ENCODE measurements at places on chromosomes 1 and 21. TPM values are rescaled to one million over a fixed set of nuclear protein-coding genes. Genes with fewer than 3 reads are reported as not detected.

Gene KRTAP27-1
- not detected for total RNA-seq

Gene PTGS2
- total RNA-seq = 5.4 TPM

Gene E2F2
- total RNA-seq = 2.1 TPM

Gene DTL
- 0.71 TPM for total RNA-seq

Gene CDA
- total RNA-seq = 4.3 TPM

Gene ITLN2
- not detected for total RNA-seq

Gene TRPM2
- total RNA-seq = 9.9 TPM

Gene FAM151A
- total RNA-seq = not detected

Gene SPRR2F
- not detected for total RNA-seq

Gene CSMD2
- total RNA-seq = 1.5 TPM

Gene OPTC
- total RNA-seq = not detected

Gene RBP7
- total RNA-seq = 15.2 TPM

Gene RHCE
- total RNA-seq = 1.1 TPM

Gene LCE1F
- total RNA-seq = not detected

Gene GBP6
- total RNA-seq = not detected

Gene TNFRSF8
- 5.2 TPM for total RNA-seq

Gene TMEM240
- total RNA-seq = 7.1 TPM

Gene ANGPTL1
- total RNA-seq = 4.1 TPM

Gene HTR1D
- total RNA-seq = 2.1 TPM

Gene TRIM46
- 4.8 TPM for total RNA-seq

Gene TSPEAR
- total RNA-seq = not detected

DNA sequence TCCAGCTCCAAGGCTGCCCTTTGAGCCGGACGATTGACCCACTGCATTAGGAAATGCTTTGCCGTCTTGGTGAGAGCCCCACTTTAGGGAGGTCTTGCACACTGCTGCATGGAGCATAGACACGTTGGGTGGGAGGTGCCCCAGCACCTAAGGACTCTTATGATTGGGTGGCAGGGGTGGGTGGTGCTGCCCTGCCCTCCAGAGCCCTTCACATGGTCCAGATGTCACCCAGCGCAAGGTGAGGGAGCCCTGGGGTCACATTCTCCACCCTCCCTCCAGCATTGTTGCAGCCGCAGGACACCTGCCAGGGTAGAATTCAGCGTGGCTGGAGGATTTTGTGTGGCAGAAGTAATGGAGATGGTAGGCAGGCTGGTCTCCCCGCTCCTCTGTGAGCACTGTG lies 137.4 kb upstream of the COL6A1 start:
- peak; percentile 36 for DNase-seq

- no peak for DNase-seq
Observed at GRCh38 chr21:17089091-17089491, 423.8 kb upstream of the CXADR start.

DNA sequence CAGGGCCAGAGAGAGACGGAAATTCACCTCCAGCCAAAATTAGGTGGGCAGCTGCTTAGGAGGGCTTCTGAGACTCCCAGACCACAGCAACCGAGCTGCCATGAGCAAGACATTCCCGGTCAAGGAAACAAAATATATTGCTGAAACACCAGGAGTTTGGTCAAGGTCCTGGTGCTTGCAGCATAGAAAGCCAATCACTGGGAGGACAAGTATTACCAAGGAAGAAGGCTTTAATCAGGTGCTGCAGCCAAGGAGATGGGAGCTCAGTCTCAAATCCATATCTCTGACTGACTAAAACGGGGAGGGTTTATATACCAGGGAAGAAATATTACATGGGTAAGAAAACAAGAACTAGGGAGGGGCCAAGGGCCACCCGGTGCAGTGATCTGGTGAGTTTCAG lies 18.8 kb upstream of the TMEM125 start:
- peak; percentile 28 for DNase-seq

DNA sequence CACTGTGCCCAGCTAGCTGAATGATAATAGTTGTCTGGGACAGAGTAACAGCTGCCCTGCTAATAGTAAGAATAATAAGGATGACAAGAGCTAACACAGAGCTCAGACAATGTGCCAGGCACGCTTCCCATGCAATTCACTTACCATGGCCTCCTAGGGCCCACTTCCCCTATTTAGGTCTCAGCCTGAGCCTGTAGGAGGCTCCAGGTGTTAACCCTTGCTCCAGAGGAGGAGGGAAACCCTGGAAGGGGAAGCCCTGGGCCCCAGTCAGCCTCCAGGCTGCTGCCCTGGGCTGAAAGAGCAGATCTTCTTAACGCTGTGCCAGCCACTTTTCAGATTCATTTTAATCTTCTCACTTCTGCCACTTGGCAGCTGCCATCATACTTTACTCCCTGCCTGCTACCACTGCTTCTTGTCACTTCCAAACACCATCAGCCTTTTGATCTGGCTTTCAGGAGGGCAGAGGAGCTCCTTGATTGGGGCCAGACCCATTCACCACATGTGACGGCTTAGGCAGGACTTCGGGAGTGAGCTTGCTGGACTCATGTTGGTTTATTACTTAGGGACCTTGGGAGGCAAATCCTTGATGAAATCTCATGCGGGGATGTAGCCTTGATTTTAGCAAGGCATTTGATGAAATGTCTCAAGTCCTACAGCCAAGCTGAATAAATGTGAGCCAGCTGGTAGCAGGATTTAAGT lies 66.7 kb upstream of the PARP1 start:
- DNase-seq = no peak

- DNase-seq = no peak
Observed at GRCh38 chr1:113530021-113530420, 139.7 kb downstream of the MAGI3 start.

- DNase-seq = no peak
Observed at GRCh38 chr21:34690793-34691175, 22.0 kb downstream of the CLIC6 start.

DNA sequence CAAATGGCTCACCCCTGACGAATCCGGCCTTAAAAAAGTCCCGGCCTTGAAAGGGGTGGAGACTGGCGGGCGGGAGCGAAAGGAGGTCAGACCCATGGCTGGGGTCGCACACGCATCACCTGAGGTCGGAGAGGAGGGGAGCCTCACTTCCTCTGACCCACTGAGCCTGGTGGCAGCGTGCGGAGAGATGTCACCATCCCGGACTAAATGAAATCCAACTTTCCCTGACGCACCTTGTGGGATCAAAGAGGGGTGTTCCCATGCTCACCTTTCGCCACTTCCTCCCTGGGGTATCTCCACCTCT lies 709 bp upstream of the SLC41A1 start:
- no peak for DNase-seq

DNA sequence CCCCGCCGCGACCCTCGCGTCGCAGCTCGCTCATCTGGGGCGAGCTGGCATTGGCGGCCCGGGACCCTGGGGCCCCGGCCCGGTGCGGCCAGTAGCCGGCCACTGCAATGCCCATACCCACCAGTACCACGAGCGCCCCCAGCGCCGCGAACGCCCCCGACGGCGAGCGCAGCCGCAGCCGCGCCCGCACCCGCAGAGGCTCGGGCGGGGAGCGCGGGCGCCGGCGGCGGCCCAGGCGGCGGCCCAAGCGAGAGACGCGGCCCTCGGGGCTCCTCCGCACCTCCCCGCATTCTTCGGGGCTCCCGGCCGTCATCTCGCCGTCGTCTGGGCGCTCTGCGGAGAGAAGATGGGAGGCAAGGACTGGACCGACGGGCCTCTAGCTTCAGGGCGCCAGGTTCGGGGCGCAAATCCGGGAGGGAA lies 2.2 kb downstream of the TMEM200B start:
- no peak for DNase-seq

GRCh38 chr21:37711836-37712568 lies 204.3 kb downstream of the KCNJ6 start:
- DNase-seq = peak; percentile 69

GRCh38 chr1:66355756-66356155 lies 178.2 kb upstream of the SGIP1 start:
- DNase-seq = no peak

- DNase-seq = peak; percentile 92
Observed at GRCh38 chr1:10210841-10211804, 753 bp downstream of the KIF1B start.

GRCh38 chr1:24364975-24365678 lies 46.0 kb downstream of the GRHL3 start:
- DNase-seq = no peak

- DNase-seq = no peak
Observed at GRCh38 chr1:32521165-32521564, 18.1 kb upstream of the ZBTB8A start.

GRCh38 chr1:189616893-189617292 lies 860.8 kb downstream of the BRINP3 start:
- DNase-seq = no peak

DNA sequence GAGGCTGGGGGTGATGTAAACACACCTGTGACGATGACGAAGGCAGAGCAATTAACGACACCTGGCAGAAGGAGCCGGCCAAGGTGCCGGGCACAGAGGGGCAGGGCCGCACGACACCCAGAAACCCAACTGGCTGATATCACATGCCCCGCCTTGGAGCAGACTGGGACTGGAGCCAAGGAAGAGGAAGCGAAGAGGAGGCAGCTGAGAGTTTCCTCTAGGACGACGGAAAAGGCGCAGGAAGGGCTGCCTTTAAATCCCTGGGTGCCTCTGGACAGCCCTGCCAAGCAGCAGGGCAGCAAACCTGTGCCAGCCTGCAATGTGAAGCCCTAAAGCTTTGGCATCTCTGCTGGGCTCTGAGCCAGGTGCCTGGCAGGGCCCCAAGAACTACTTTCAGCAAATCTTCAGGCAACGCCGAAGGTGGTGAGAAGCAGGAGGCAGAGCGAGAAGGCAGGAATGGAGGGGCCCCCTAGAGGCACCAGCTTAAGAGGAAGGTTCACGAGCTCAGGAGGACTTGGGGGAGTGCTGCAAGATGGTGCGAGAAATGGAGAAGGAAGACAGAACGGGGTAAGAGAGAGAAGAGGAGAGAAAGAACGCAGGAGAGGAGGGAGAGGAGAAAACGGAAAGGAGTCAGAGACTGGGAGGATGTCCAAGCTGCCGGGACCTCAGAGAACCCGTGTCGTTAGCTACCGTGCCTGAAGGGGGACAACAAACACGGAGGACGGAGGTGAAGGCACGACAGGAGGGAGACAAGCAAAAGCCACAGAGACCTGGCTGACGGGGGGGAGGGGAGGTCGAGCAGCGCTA lies 25.3 kb upstream of the PEF1 start:
- peak; percentile 86 for DNase-seq

DNA sequence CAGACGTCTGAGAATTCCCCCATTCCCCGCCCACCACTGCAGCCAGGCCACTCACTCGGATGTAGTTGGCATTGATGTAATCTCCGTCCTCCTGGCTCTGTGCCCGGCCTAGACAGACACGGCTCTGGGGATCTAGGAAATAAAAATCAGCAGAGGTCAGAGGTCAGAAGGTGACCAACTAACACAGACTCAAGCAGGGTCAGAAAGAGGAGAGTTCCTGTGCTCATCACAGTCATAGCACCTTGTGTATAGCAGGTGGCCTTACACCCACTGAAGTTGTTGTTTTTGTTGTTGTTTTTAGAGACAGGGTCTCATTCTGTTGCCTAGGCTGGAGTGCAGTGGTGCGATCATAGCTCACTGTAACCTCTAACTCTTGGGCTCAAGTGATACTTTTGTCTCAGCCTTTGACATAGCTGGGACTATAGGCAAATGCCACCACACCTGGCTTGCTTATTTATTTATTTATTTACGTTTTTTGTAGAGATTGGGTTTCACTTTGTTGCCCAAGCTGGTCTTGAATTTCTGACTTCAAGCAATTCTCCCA lies 4.9 kb downstream of the PTPN7 start:
- no peak for DNase-seq

GRCh38 chr1:39908534-39908933 lies 6.8 kb upstream of the MYCL start:
- DNase-seq = no peak

DNA sequence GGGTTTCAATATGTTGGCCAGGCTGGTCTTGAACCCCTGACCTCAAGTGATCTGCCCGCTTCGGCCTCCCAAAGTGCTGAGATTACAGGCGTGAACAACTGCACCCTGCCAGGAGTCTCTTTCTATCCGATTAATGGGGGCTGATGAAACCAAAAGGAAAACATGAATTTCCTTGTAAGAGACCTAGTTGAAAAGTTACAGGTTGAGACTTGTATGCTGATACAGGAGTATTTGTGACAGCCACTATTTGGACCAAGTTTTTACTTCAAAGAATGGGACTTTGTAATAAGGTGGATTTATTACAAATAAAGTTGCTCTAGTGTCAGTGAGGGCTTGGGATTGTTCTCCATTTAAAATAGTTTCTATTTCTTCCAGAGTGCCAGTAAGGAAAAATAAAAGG lies 43.6 kb upstream of the TMEM61 start:
- no peak for DNase-seq

DNA sequence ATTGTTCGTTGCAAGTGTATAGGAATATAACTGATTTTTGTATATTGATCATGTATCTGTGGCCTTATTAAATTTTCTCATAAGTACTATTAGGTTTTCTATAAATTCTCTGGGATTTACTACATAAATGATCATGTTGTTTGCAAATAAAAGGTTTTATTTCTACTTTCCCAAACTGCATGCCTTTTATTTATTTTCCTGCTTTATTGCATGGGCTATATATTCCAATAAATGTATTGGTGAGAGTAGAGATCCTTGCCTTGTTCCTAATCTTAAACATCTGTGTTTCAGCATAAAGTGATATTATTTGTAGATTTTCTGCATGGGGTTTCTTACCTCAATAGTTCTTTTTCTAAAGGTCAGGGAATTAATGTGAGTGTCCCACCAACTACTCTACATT lies 107.0 kb upstream of the CD55 start:
- DNase-seq = no peak

GRCh38 chr1:153699768-153700167 lies 21.3 kb downstream of the NPR1 start:
- no peak for DNase-seq

GRCh38 chr1:93042187-93043056 lies 36.7 kb upstream of the MTF2 start:
- DNase-seq = no peak

DNA sequence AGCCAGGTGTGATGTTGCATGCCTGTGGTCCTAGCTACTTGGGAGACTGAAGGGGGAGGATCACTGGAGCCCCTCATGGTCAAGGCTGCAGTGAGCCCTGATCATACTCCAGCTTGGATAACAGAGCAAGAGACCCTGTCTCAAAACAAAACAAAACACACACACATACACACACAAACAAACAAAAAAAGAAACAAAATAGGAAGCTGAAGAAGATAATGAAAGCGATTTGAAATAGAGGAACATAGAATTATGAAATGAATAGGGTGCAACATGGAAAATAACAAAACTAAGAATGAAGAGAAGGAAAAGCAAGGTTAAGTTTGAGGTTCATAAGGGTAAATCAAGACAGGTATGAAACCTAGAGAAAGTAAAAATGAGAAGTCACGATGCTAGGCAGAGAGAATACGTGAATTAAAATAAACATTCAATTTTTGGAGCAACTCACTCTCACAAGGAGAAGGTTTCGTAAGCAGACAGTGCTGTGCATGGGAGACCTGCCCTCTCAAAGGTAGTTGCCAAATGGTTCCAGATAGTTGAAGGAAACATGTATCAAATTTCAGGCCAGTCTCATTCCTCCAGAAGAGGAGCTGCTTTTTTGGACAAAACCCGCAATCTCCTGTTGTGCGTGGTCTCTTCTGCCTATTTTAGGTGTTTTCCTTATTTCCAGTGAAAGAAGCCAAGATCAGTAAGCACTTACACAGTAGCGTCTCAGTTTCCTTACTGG lies 3.3 kb downstream of the CD46 start:
- no peak for DNase-seq
